Glutamatergic neuron (in vitro differentiated cells): ENCODE measurements at places on chromosomes 16 and 17.

DNA sequence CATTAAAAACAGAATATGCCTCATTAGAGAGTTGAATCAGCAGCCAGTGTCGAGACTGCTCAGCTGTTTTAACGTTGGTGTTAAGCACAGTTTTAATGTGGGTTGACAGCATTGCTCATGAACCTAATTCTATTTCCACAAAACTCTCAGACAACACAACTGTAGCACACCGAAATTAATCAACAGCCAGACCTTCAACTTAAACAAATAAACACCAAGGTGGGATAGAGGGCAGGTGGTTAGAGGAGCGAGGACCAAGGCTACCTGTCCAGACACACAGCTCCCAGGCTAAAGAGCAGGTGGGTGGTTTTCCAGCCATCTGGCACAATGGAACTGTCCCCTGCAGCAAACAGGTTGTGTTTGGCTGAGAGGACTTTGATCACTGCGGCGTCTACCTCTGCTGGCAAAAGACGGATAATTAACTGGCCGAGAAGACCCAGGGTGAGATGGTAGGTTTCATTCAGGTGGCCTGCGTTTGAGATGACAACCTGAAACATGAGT, 69.6 kb upstream of the ATP2A3 start:
- no peak for DNase-seq

GRCh38 chr17:74520016-74520434, 11.2 kb downstream of the CD300LB start:
- DNase-seq, result no peak

- no peak for DNase-seq
Measured at GRCh38 chr16:58417600-58417999, 25.3 kb downstream of the GINS3 start.

DNA sequence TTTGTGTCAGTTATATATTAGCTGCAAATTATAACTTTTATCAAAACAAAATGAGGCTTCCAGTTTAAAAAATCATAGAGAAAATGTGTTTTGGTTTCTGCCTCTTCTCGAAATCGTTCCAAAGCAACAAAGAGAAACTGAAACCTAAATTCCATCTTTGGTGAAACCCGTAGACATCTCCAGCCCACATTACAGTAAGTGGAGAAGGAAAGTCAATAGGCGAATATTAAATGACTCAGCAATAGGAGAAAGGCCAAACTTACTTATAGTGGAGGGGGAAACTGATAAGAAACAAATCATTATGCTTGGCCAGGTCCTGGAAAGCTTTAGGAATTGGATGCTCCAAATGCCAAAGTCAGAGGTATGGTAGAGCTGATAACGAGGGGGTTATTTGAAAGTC, 103.0 kb upstream of the SHISA6 start:
- no peak for DNase-seq

- DNase-seq, result peak; percentile 23
Measured at GRCh38 chr17:35243561-35244340, 879 bp downstream of the SLFN5 start.

DNA sequence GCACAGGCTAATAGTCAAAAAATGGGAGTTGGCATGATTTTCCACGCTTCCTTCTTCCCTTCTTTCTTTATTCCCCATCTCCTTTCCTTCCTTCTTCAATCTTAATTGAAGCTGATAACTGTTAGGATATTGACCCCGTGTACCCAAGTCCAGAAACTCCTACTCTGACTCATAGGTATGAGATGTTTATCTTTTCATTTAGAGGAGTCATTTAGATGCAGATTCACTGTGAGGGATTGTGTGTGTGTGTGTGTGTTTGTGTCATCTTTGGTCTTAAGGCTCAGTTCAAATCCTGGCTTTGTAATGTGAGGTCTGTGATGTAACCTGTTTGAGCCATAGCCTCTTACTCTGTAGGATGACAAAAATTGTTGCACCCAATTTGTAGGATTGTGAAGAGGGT, 332.0 kb upstream of the MAF start:
- DNase-seq, result no peak
